ENCODE measurements at places on chromosomes 7 and 10.

GRCh38 chr7:30470163-30470770 is 8.3 kb downstream of the NOD1 start:
- no peak for DNase-seq

GRCh38 chr7:140084972-140085371 is 22.2 kb upstream of the PARP12 start:
- DNase-seq, result no peak

DNA sequence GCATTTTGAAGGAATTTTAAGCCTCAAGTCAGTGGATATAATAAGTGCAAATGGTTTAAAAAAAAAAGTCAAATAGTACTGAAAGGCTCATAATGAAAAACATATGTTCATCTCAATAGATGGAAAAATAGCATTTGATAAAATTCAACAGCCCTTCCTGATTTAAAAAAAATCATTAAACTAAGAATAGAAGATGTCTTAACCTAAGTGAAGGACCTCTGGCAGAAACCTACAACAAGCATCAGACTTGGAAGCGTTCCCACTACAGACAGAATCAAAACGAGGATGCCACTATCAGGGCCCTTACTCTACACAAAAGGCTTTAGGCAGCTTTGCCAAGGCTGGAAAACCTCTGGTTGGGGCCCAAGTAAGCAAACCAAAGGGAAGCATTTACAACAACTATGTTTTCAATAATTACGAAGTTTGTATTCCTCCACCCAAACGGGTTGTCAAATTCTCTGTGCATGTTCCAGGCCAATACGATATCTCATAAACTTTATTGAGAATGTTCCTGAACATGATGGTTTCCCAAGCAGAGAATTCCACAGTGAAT is 45.1 kb downstream of the CYTH3 start:
- no peak for DNase-seq

DNA sequence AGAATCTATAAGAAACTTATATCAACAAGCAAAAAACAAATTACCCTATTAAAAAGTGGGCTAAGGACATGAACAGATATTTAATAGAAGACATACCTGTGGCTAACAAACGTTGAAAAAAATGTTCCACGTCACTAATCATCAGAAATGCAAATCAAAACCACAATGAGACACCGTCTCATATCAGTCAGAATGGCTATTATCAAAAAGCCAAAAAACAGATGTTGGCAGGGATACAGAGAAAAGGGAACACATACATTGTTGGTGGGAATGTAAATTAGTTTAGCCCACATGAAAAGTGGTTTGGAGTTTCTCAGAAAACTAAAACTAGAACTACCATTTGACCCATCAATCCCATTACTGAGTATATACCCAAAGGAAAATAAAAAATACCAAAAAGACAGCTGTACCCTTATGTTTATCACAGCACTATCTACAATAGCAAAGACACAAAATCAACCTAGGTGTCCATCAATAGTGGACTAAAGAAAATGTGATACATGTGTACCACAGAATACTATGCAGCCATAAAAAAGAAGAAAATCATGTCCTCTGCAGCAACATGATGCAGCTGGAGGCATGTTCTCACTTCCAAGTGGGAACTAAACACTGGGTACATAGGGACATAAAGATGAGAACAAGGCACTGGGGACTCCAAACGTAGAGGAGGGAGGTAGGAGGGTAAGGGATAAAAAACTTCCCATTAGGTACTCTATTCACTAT is 83.8 kb upstream of the TMEM168 start:
- no peak for DNase-seq

- DNase-seq, result no peak
Observed at GRCh38 chr7:95927756-95928155, 155.4 kb downstream of the DYNC1I1 start.

DNA sequence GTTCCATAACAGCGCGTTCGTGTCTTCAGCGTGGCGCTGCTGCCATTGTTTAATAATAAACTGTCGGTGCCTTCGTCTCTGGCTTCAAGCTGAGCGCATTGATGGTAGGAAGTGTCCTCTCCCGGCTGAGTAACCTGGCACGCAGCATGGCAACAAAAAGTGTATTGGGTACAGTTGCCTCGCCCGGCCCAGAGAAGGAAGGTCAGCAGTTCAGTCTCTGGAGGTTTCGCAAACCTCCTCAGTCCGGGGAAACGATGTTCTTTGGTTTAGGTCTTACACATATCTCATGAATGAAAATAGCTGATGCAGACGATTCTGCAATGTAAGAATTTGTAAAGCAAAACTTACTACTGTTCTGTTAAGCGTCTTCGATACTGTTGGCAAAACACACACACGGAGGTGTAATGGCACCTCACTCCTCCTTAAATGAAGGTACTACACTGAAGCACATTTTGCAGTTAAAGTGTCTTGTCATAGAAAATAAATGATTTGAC is 739 bp upstream of the CCDC186 start:
- no peak for DNase-seq

GRCh38 chr7:106258789-106259188 is 26.0 kb downstream of the NAMPT start:
- no peak for DNase-seq

- DNase-seq, result no peak
Observed at GRCh38 chr10:72503241-72503640, 122.6 kb downstream of the MICU1 start.

- no peak for DNase-seq
Observed at GRCh38 chr7:45456747-45457524, 117.2 kb upstream of the ADCY1 start.

DNA sequence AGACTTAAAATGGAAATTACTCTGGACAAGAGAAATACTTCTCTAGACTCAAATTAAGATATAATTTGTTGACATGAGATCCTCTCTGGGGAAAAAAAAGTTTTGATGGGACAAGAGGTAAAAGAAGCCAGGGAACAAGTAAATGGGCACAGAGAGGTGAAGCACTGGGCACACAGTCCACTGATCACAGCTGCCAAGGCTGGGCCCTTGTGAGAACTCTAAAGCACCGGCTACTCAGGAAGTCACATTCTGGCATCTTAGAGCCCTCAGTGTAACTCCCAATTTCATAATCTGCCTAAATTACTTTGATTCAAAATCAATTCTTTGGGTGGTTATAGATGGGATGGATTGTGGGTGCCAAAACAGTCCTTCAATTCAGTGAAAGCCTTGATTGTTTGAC is 123.2 kb upstream of the CACNA2D1 start:
- DNase-seq, result no peak

DNA sequence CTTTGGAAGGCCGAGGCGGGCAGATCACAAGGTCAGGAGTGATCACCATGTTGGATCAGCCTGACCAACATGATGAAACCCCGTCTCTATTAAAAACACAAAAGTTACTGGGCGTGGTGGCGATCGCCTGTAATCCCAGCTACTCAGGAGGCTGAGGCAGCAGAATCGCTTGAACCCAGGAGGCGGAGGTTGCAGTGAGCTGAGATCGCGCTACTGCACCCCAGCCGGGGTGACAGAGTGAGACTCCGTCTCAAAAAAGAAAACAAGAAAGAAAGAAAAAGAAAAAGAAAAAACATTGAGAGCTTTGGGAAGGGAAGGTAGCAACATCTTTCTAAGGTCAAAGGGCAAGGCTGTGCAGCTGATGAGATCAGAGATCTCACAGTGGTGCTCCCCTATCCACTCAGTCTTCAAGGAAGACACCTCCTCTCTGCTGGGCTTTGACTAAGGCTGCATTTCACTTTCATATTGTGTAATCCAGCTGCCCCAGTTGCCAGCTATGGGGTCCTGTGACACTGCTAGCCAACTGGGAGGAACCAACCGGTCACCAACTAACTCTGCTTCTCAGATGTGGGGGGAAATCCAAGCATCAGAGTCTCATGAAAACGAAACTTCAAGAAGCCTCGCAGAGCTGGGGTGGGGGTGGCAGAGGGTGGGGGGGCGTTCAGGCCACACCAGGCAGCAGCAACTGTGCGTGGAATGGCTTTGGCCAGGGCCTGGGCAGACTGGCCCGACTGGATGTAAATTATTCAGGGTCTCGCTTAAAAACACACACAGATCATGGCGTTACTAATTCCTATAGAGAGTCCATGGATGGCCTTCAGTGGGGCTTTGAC is 1.5 kb downstream of the IL15RA start:
- DNase-seq, result no peak

DNA sequence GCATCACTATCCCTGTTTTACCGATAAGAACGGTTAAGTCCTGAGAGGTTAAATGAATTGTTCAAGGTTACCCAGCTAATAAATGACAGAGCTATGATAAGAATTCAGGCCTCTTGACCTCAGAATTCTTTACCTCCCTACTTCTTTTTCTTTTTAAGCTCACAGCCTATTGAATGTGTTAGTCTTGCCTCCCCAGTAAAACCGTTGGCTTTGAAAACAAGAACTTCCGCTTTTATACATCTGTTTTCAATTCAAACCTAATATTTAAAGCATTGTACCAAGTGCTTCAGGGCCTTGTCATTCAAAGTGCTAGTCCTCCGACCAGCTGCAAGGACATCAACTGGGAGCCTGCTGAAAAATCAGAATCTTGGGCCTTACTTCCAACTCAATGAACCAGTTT is 15.6 kb downstream of the SEC31B start:
- no peak for DNase-seq

- DNase-seq, result no peak
Observed at GRCh38 chr10:17616403-17617030, 657 bp downstream of the HACD1 start.

DNA sequence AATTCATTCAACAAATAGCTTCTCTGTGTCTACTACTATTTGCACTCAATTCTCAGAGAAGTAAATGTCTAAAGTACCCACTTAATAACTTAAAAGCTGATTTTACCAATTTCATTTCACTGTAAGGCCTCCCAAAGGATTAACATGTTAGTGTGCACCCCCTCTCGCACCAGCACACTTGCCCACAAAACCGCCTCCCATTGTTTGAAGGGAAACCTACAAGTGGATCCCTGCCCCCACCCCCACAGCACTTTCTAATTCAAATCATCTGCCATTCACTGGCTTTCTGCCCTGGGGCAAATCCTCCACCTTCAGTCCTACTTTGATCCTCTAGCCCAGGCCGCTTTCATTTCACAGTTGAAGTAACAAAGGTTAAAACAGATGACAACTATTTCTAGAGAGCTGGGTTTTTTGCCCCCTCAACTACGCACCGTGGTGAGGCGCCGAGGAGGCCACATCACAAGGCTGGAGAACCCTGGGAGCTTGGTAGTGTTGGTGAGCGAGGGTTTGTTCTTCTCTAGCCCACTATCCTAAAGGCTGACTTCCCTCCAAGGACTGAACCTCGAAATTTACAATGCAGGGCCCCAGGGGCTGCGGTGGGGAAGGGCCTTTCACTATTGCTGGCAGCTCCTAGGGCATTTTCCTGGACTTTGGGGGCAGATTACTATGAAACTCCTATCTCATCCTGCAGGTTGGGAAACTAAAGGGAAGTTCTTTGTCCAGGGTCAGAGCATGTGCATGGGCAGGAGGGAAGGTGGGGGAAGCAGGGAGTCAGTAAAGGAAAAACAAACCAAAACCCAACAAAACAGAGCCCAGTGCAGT is 517.4 kb upstream of the ZMIZ1 start:
- no peak for DNase-seq

GRCh38 chr7:103075337-103075918 is 488 bp downstream of the ARMC10 start:
- no peak for DNase-seq

DNA sequence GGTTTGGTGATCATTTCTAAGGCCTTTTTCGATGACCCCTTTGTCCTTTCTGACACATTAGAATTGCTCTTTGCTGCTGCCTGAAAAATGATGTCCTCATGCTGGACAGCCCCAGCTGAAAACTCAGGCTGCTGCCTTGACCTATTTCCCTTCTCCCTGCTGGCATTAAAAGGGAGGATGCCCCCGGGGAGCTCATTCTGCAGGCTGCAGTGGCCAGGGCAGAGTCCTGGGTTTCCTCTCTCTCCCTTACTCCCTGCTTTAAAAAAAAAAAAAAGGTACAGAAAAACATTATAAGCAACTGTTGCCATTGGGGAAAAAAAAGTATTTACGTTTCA is 35.4 kb downstream of the LRRC4 start:
- no peak for DNase-seq

GRCh38 chr10:131143425-131144165 is 167.9 kb downstream of the TCERG1L start:
- no peak for DNase-seq

GRCh38 chr7:41421056-41421455 is 281.8 kb downstream of the INHBA start:
- DNase-seq, result no peak

- no peak for DNase-seq
Observed at GRCh38 chr10:125344573-125345171, 184.3 kb upstream of the CTBP2 start.

- DNase-seq, result no peak
Observed at GRCh38 chr10:117675514-117676055, 133.0 kb downstream of the EMX2 start.

- DNase-seq, result no peak
Observed at GRCh38 chr7:35839860-35840854, 39.3 kb downstream of the SEPTIN7 start.

GRCh38 chr7:31734456-31734855 is 47.4 kb downstream of the PPP1R17 start:
- DNase-seq, result no peak

GRCh38 chr7:51134013-51134441 is 182.6 kb downstream of the COBL start:
- DNase-seq, result no peak

- no peak for DNase-seq
Observed at GRCh38 chr7:101845974-101846373, 28.5 kb downstream of the CUX1 start.

DNA sequence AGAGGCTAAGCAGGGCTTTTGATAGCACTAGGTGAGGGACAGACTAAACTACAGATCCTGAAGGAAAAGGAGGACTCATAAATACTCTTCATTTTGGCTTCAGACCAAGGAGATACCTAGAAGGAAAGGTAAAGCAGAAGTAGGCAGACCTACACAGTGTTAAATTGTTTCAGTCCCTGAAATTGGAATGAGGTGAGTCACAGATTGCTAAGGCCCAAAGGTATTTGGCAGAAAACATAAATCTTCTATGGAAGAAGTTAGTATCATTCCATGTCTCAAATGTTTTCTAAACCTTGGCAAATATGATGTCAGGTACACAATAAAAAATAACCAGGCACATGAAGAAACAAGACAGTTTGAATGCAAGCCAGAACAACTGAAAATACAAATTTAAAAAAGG is 30.0 kb downstream of the MTERF1 start:
- no peak for DNase-seq

- no peak for DNase-seq
Observed at GRCh38 chr7:40873248-40873647, 738.4 kb downstream of the SUGCT start.

- no peak for DNase-seq
Observed at GRCh38 chr10:74909670-74910069, 83.3 kb downstream of the KAT6B start.

Data from NCI-H1417 treated with DMSO at 0.1 percent for 48 hours (cell line).